ENCODE measurements at places on chromosomes 3 and 15.

DNA sequence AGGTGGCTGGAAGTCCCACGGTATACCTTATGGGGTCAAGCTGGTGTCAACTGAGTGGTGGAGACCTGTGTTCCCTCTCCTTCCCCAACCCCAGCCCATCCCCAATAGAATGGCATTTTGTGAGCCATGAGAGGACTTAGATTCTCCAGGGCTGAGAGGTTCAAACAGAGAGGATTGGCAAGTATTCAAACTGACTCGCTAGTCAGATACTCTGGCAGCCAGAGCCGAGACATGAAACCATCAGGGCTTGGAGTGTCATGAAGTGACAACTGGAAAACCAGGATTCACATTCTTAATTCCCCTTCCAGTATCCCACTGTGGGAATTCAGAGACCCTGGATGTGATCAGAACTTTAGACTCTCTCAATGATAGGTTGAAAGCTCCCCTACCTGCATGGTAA lies 159.4 kb upstream of the SNTN start:
- no peak for DNase-seq

- DNase-seq: no peak
Measured at GRCh38 chr15:31147456-31147855, 45.9 kb upstream of the TRPM1 start.

DNA sequence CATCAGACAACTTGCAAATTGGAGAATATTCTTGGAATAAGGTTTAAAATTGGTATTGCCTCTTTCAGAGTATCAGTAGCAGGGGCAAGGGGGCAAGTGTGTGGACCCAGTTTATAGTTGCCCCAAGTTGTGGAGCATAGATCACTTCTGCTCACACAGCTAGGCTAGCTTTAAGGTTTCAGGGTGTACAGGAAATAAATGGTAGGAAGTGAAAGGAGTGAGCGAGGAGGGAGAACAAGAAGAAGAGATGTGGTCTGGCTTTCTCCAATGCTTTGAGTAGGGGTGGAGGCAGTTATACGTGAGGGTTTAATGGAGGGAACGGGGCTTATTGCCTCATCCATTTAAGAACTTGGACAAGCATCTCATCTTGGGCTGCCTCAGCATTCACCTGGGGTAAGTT lies 290.0 kb upstream of the CFAP20DC start:
- no peak for DNase-seq

- DNase-seq: no peak
Measured at GRCh38 chr3:149042789-149043386, 43.4 kb downstream of the HLTF start.

GRCh38 chr3:3578718-3579117 lies 220.5 kb upstream of the LRRN1 start:
- DNase-seq: no peak

- DNase-seq: no peak
Measured at GRCh38 chr15:71756599-71757352, 53.6 kb upstream of the NR2E3 start.

- peak; percentile 3 for DNase-seq
Measured at GRCh38 chr3:124928333-124929202, 6.0 kb downstream of the MUC13 start.

GRCh38 chr3:34202975-34203374 lies 404.5 kb downstream of the PDCD6IP start:
- no peak for DNase-seq

GRCh38 chr3:151789853-151790463 lies 24.0 kb upstream of the AADAC start:
- DNase-seq: no peak

- no peak for DNase-seq
Measured at GRCh38 chr3:37863949-37864822, 2.5 kb downstream of the CTDSPL start.

DNA sequence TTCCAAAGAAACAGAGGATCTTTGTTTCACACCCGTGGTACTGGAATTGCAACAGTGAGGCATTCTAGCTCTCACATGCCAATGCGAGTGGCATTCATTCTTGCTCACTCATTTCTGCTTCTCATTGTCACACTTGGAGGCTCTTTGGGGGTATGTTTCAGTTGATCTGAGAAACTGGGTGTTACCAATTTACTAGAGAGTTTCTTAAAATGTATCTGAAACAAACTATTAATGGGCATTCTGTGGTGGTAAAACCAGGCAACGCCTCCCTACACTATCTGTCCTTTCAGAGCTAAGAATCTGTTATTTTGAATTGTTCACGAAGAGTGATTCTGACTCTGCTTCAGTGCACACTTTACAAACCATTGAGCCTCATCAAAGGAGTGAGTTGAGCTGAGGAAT lies 140.6 kb upstream of the BHLHE40 start:
- DNase-seq: no peak

DNA sequence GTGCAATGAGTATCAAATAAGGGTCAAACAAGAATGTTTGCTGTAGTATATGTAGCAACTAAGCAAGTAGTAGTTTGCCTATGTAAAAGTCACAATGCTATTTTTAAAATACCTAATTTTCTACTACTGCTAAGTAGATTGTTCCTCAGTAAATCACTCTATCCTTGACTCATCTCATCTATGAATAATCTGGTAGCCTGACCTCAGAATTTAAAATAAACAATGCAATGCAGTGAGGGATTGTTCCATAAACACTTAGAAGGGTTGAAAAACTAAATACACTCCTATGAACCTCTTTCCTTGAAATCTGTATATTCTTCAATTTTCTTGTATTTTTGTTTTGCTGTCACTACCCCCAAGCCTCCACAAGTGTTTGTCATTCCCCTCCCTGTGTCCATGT lies 253.3 kb downstream of the TBC1D5 start:
- no peak for DNase-seq

- DNase-seq: no peak
Measured at GRCh38 chr3:177079684-177080083, 117.6 kb downstream of the TBL1XR1 start.

- DNase-seq: no peak
Measured at GRCh38 chr15:81473177-81473576, 99.2 kb upstream of the TMC3 start.

- no peak for DNase-seq
Measured at GRCh38 chr3:8416965-8417364, 84.7 kb upstream of the LMCD1 start.

DNA sequence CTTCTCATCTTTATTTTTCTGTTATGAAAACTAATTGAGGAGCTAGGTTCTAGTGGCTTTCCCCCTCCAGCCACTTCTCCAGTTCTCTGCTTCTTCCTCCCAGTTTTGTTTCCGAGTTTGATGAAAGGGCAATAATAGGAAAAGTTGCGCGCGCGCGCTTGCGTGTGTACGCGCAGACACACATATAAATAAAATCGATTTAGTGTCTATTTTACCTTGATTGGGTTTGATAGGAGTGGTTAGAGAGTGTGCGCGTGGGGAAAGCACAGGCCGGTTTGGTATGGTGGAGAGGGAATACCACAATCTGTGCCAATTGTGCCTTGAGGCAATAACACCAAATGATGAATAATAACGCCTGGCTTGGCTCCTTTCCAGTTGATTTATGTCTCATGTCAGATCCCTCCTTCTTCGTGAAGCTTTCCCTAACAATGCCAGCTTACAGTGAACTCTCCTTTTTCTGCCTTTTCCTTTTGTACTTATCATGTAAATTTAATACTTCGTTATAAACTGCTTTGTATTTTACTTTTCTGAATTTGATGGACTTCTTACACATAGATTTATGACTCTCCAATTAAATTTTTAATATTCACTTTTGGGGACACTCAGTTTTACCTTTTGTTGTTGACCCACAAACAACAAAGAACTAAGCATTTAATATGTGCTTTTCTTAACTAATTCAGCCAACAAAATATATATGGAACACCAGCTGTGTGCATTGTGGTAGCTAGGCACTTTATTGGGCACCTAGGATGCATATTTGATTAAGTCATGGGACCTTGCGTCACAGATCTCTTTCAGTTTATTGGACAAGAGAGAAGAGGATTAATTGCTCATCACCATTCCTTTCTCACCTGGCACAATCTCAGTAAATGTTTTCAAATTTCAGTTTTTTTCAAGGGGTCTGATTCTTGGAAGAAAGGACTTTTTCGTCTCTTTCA lies 1.7 kb downstream of the TIPARP start:
- peak; percentile 45 for DNase-seq

- DNase-seq: no peak
Measured at GRCh38 chr3:122100591-122101463, 45.7 kb downstream of the CD86 start.

Data from T-helper 22 cell (primary cell).